ENCODE measurements at places on chromosomes 5 and 9.

DNA sequence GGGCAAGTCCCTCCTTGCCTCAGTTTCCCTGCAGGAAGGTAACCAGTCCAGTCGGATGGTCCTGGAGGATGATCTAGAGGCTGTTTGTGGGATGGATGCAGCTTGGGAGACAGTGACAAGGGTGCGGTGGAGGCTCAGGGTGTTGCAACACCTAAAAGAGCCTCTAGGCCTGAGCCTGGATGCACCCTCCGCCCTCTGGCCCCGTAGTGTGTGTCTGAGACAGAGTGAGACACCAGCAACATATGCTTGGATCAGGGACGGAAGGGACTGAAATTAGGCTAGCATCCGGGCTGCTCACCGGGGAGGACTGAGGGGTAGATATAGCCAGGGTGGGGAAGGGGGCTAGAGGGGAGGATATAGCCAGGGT is 1.1 kb downstream of the CRAT start:
- no peak for DNase-seq

GRCh38 chr9:134317400-134317789 is 8.9 kb upstream of the RXRA start:
- no peak for DNase-seq

GRCh38 chr5:40029711-40030495 is 605.1 kb upstream of the DAB2 start:
- no peak for DNase-seq

- no peak for DNase-seq
Observed at GRCh38 chr5:140658870-140659269, 5.8 kb upstream of the WDR55 start.

- DNase-seq, result no peak
Observed at GRCh38 chr5:35417040-35417439, 186.8 kb upstream of the PRLR start.

DNA sequence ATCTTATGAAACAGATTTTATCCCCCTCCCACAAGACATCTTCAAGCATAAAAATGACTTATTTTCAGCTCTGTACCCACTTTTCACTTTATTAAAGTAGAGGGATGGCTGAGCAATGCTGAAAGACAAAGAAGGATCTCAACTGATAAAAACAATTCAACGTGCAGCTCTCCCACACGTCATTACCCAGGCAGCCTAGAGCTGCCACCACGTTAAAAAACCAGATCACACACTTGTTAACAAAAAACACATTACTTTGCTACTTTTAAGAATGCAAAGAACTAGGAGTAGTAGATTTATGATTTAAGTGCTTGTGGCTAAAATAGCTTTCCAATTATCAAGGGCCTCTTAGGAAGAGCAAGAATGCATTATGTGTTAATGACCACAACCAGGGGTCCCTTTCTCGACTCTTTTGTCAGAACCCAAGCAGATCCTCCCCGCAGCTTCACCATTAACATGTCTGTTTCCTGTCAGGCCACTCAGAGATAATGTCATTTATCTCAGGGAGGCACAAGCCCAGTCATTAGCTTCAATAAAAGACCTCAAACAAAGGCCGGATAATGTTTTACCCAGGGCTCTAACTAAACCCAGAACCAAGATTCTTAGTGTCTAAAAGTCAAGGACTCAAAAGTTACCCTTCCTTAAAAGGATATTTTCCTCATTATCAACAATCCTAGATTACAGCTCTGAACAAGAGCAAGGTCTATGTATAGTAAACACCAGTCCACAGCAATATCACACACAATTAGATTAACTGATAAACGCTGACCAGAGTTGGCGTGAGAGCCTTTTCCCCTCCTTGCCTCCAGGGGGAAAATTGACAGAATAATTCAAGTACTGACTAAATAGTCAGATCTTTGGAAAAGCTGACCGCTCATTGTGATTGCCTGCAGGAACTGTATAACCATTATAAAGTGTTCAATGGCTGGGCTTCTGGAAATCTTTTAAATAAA is 7.5 kb downstream of the ZNF608 start:
- no peak for DNase-seq

- DNase-seq, result no peak
Observed at GRCh38 chr5:115673596-115673995, 47.8 kb upstream of the TMED7 start.

GRCh38 chr9:81423589-81424326 is 265.6 kb downstream of the TLE1 start:
- no peak for DNase-seq

- DNase-seq, result no peak
Observed at GRCh38 chr9:82334286-82334685, 345.7 kb downstream of the SPATA31D1 start.

GRCh38 chr5:95317085-95317484 is 32.2 kb upstream of the MCTP1 start:
- no peak for DNase-seq

DNA sequence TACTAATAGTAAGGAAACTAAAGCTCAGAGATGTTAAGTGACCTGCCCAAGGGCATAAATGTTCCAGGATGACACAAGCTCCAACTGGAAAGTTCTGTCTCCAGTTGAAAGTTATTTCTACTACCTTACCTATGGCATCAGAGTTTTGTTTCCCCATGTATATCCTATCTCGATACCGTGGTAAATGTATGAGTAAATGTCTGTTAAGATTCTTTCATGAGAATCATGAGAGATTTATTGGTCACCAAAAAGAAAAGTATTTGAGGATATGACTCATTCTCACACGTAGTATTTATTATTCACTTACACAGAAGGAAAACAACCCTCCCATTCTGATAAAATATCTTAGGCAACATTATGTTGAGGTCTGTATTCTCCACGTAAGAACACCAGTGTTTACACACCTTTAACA is 11.1 kb upstream of the SHOC1 start:
- DNase-seq, result no peak

GRCh38 chr5:15683332-15683731 is 183.4 kb downstream of the FBXL7 start:
- DNase-seq, result no peak

- DNase-seq, result no peak
Observed at GRCh38 chr5:36607838-36608783, 1.7 kb downstream of the SLC1A3 start.

- DNase-seq, result no peak
Observed at GRCh38 chr5:136622747-136623146, 257.4 kb upstream of the TRPC7 start.
